ENCODE measurements at places on chromosomes 11 and 22.

DNA sequence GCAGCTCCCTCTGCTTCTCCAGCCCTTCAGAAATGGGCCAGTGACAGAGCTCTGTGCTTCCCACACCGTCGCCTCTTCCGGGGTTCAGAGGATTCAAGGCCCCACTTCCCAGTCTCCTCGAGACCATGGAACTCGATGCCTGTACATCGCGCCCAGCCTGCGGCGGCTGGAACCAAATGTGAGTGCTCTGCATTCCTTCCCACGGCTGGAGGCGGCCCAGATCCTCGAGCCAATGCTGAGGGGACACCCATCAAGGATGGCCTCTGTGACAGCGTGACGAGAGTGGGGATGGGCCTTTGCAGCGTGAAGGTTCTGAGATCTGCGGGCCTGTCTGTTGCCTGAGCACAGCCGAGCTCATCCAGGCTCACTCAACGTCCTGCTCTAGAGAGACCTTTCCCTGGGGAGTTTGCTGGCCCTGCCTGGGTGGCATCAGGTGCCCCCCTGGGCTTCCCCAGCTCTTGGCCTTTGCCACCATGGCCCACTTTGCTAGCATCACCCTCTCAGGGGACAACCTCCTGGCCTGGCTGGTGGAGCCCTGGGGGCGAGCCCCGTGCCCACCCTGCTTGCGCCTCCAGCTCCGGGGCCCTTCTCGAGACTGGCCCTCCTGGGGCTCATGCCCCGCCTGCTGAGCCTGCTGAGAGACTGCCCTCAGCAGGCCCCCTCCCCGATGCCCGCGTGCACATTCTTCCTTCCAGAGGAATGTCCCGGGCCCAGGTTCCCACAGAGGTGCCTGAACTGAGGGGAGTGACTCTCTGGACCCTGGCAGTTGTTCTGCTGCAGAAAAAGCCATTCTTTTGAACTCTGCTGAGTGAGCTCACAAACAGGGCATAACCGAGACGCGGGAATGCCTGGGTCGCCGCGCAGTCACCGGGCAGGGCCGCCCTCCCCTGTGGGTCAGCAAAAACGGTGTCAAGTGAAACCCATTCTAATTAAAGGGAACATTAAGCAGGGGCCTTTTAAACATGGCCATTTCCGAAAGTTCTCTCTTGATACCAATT, 7.3 kb upstream of the MYEOV start:
- DNase-seq: no peak

- DNase-seq: no peak
Observed at GRCh38 chr11:36155124-36155561, 134.1 kb downstream of the COMMD9 start.

- DNase-seq: no peak
Observed at GRCh38 chr11:46616551-46617133, 385 bp downstream of the HARBI1 start.

GRCh38 chr11:56910785-56911184, 77.9 kb upstream of the OR5AK2 start:
- no peak for DNase-seq
